A673 (cell line): ENCODE measurements at places on chromosomes 6 and 20. TPM values are rescaled to one million over a fixed set of nuclear protein-coding genes. Genes with fewer than 3 reads are reported as not detected.

Gene C6orf163
- total RNA-seq, result 2.1 TPM in 2 replicates

Gene GGTLC1
- not detected in 2 replicates for total RNA-seq

Gene ABHD16B
- not detected in 2 replicates for total RNA-seq

Gene SULF2
- total RNA-seq, result 0.68 and 0.69 TPM in 2 replicates

Gene SSTR4
- not detected in 2 replicates for total RNA-seq

Gene ASCC3
- 32.2 and 32.5 TPM in 2 replicates for total RNA-seq

Gene ZNF334
- total RNA-seq, result 4.4 and 4.5 TPM in 2 replicates

Gene DEFB132
- not detected in 2 replicates for total RNA-seq

Gene ZSCAN31
- total RNA-seq, result 3.5 and 4.3 TPM in 2 replicates

Gene CCDC167
- total RNA-seq, result 31.5 and 42.4 TPM in 2 replicates

Gene PNRC1
- 26.4 and 36.1 TPM in 2 replicates for total RNA-seq

Gene SRSF12
- 14.3 and 14.5 TPM in 2 replicates for total RNA-seq
